ENCODE measurements at places on chromosomes 3 and 15.

GRCh38 chr3:104198131-104198530 lies 1168.6 kb upstream of the ALCAM start:
- no peak for DNase-seq

- no peak for DNase-seq
Observed at GRCh38 chr15:26083896-26084295, 220.8 kb upstream of the ATP10A start.

DNA sequence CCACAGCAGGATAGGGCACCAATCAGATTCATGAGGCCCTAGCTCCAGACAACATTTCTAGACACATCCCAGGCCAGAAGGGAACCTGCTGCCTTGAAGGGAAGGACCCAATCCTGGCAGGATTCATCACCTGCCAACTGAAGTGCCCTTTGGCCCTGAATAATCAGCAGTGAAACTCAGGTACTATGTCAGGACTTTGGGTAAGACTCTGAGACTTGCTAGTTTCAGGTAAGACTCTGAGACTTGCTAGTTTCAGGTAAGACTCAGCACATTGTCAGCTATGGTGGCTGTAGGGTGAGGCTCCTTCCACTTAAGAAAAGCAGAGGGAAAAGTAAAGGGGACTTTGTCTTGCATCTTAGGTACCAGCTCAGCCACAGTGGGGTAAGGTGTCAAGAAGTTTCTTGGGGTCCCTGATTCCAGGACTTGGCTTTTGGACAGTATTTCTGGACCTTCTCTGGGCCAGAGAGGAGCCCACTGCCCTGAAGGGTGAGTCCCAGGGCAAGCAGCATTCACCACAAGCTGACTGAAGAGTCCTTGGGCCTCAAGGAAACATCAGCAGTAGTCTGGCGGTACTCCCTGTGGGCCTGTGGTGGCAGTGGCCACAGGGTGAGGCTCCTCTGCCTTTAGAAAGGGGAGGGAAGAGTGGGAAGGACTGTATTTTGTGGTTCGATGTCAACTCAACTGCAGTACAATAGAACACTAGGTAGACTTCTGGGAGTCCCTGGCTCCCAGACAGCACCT lies 13.7 kb upstream of the COL8A1 start:
- no peak for DNase-seq

GRCh38 chr15:32646291-32646690 lies 4.8 kb downstream of the SCG5 start:
- no peak for DNase-seq

DNA sequence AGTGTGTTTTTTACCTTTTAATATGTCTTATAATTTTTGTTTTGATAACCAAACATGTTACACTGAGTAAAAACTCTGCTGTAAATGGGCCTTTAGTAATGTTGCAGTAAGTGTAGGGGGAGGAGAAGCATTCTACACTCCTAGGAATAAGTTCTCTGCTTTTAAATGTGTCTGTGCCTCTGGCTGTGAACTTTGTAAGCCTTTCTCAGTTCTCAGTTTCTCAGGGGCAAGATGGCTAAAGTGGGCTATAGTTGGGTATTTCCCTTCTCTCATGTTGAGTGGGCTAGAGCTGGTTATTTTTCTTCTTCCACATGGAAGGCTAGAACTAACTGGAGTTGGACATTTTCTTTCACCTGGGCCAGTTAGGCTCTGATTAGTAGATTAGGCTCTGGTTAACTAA lies 75.3 kb upstream of the NUDT16 start:
- DNase-seq, result no peak

DNA sequence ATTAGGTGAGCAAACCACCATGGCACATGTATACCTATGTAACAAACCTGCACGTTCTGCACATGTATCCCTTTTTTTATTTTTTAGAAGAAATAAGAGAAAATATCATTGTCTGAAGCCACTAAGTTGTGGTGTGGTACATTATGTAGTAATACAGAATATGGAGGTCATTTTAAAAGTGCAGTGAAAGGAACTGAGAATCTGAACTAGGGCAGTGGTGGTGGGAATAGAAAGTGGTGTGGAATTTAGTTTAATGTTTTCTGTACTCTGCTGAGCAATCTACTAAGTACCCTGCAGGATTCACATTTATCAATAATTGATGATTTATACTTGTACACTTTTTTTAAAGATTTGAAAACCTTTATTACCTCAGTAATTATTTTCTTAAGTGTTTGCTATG lies 283.5 kb downstream of the CHL1 start:
- no peak for DNase-seq

- DNase-seq, result no peak
Observed at GRCh38 chr15:98966091-98966787, 41.4 kb downstream of the PGPEP1L start.

DNA sequence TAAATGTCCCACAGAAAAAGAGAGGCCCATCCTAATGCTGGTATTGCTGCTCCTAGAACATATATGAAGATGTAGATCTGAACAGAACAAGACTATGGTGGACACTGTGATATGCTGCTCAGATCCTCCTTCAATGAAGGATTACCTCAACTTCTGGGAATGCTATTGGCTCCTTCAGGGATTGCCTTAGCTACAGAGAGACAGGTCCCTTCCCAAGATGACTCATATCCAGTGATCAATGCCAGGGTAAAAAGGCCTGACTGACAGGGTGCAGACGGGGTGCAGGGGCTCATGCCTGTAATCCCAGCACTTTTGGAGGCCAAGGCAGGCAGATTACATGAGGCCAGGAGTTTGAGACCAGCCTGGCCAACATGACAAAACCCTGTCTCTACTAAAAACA lies 20.5 kb upstream of the STAG1 start:
- no peak for DNase-seq

GRCh38 chr3:30020380-30020779 lies 586.0 kb upstream of the TGFBR2 start:
- no peak for DNase-seq

DNA sequence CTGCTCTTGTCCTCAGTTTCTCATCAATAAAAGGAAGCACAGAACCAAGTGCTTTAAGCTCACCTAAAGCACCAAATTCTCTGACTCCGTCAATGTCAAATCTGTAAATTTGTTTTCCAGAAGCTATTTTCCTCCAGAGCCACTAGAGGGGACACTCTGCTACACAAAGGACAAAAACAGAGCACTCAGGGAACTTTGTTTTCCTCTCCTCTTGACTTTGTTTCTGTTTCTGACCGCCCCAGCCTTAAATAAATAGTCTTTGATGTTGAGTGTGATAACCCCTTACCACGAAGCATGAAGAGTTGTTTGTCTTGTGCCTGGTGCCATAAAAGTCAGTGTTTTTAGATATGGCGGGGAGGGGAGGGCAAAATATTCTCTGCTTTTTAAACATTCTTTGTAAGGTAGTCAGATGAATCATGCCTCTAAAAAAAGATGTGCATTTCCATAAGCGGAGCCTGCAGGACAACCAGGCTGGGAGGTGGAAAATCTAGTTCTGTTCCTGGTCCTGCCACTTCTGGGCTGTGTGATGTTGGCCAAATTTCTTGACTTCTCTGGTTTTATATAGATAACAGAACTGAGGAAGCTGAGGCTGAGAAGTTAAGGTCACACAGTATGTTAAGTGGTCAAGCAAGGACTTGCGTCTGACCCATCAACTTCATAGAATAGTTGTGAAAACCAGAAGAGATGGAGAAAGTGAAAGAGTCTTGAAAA lies 7.3 kb upstream of the ZBTB38 start:
- DNase-seq, result no peak

- DNase-seq, result no peak
Observed at GRCh38 chr15:90287101-90287500, 21.6 kb downstream of the NGRN start.
